ENCODE measurements at places on chromosomes 12 and 14.
A peak's percentile ranks its signal among the peaks of the same experiment; 100 is the strongest.

- no peak for DNase-seq
These were observed 5.0 kb downstream of the CDK17 start for GRCh38 chr12:96395236-96395635.

DNA sequence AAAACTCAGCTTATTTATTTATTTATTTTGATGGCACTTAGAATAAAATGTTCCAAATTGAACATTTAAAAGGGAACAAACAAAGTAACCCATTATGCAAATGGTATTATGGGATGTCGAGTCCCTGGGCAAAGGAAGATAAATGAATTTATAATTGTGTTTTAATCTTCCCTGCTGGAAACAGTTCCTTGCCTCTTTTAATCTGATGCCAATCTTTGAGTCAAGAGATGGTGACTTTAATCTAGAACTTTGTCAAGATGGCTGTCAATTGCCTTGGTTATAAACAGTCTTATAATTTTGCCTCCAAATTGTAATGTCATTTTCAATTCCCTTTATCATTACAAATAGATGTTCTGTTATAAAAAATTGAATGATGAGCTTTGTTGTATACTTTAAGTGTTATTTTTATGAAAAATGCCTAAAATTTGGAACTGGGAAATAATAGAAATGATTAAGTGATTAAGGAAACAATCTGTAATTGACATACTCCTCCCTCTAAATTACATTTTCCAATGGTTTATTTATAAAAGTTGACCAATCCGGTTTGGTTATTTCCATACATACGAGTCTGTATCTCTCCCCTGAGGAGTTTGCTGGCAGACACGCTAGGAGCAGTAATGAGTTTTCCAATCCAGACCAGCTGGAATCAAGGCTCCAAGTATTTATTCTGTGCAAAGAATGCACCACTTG lies 134.9 kb upstream of the FRMD6 start:
- peak; percentile 43 for DNase-seq

DNA sequence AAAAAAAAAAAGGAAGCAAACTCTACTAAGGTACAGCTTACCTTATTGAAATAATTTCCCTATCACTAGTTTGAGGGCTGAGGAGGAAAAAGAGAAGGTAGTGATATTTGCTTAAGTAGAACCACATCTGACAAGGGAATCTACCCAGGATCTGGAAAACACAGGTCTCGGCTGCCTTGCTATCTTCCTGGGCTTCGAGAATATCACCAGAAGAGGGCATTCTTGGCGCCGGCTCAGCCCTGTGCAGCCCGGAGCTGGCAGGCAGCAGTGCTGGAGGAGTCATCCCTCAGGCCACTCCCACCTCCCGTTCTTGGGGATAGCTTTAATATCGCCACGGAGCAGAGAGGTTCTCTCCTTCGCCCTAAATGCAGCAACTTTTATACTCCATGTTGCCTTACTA lies 1181.2 kb downstream of the VRK1 start:
- DNase-seq = peak; percentile 9

DNA sequence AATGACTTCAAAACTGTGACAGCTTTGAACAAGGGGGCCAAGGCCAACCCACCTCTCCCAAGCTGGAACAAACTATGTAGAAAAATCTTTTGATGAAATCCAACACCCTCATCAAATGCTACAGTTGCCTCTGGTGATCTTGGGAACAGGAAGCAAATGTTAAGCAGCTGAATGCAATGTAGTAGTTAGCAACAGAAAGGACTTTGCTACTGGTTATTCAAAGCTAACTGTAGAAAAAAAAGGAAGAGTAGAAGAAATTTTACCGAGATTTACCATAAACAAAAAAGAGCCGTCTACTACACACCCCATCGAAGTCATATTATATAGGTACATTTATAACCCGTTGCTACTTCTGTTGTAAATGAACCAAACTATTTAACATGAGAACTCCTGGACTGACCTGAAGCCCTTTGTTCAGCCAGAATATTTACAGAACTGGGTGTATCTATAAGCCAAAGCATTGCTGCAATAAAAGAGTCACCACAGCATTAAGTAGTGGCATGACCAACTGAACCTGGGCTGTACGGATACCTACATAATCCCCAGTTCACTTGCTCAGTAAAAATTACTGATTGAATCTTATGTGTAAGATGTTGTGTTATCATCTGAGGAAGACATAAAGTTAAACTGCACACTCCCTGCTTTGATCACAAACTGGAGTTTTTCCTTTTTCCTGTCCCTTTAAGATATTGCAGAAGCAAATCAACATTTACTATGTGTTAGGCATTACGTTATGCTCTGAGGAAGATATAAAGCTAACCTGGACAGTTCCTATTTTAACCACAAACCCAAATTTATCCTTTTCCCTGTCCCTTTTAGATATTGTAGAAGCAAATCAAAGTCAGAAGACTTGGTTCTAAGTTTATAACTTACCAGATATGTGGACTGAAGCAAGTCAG lies 25.1 kb downstream of the SYNJ2BP start:
- no peak for DNase-seq

GRCh38 chr14:23550131-23550811 lies 1.3 kb downstream of the ZFHX2 start:
- no peak for DNase-seq

DNA sequence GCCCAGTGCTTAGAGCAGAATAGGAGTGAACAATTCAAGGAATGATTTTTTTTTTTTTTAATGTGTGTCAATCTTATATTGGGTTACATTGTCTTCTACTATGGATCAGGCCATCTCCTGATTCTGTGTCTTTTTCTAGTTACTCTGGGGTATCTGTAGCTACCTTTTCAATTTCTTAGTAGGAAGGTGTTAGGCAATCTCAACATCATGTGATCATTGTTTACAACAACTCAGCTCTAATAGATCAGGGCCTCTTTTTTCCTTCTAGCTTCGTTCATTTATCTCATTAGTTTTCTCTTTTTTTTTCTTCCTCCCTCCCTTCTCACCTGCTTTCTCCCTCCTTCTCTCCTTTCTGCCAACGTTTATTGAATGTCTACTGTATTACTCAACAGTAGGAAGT lies 8.9 kb downstream of the SOCS2 start:
- no peak for DNase-seq

DNA sequence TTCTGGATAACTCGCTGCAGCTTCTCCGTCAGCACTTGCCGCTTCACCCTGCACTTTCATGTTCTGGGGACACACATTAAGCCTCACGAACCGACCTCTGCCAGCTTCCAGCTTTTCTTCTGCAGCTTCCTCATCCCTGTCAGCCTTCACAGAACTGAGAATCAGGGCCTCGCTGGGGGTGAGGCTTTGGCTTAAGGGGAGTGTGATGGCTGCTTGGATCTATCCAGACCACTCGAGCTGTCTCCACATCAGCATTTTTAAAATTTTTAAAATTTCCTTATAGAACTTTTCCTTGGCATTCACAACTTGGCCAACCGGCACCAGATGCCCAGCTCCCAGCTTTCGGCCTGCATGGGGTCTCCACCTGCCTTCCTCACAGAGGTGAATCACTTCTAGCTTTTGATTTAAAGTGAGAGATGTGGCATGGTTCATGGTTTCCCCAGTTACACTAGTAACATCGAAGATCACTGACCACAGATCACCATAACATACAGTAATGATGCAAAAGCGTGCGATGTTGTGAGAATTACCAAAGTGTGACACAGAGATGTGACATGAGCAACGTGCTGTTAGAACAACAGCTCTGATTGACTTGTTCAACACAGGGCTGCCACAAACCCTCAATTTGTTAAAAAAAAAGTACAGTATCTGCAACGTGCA lies 139.1 kb upstream of the C14orf180 start:
- no peak for DNase-seq

All from foreskin fibroblast (primary cell).